Stimulated activated CD8-positive, alpha-beta memory T cell treated with anti-CD3 and anti-CD28 coated beads, Interleukin-7, amount 100 ng/mL, for 1 hour (primary cell): ENCODE measurements at places on chromosomes 3 and 15.

DNA sequence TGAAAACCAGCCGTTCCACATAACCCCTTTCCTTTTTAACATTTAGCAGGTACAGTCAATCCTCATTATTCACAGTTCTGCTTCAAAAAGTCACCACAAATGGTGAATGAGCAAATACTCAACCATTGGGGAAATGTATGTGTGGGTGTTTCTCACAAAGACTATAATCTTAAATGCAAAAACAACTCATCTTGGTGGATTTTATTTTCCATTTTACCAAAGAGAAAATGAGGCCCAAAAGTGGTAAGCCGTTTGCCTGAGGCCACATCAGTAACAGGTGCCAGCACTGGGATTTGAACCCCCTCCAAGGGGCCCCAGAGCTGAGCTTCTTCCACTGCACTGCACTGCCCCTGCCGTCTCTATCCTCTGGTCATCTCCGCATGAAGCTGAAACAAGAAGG is 208.8 kb downstream of the OSBPL10 start:
- no peak for DNase-seq

DNA sequence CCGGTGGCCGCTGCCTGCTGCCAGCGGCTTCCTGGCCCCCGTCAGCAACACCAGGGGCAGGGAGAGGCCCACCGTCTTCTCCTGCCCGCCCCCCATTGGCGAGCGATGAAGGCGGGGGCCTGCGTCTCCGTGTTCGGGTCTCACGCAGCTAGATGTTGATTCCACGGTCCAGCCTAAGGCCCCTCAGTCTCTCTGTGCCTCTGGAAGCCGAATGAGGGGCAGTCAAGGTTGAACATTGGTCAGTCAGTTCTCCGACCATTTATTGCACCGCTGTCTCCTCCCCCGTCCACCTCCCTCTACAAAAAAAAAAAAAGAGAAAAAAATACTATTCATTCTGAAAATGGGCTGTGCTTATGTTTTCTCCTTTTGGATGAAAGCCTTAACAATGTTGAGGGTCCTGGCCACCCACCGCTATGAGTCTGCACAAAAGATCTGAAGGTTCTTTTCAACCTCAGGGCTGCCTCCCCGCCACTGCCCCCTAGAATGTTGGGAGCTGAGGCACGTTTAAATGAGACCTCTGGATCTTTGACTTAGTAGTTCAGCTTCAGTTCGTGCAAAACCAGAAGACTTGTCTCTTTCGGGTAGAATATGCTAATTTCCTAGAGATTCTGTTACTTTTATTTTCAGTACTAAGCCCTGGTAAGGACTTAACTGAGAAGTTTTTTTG is 736 bp downstream of the IREB2 start:
- DNase-seq, result no peak

GRCh38 chr3:42190701-42191442 is 75.1 kb downstream of the CCK start:
- DNase-seq, result peak; percentile 40

GRCh38 chr3:132788301-132788671 is 66.1 kb upstream of the NPHP3 start:
- no peak for DNase-seq

GRCh38 chr15:99010768-99011167 is 3.2 kb upstream of the PGPEP1L start:
- DNase-seq, result no peak

- DNase-seq, result no peak
Observed at GRCh38 chr15:68618394-68618793, 39.6 kb downstream of the CORO2B start.

GRCh38 chr3:168006584-168006983 is 89.1 kb downstream of the GOLIM4 start:
- no peak for DNase-seq

- DNase-seq, result peak; percentile 37
Observed at GRCh38 chr15:69058830-69059556, 44.5 kb downstream of the NOX5 start.

DNA sequence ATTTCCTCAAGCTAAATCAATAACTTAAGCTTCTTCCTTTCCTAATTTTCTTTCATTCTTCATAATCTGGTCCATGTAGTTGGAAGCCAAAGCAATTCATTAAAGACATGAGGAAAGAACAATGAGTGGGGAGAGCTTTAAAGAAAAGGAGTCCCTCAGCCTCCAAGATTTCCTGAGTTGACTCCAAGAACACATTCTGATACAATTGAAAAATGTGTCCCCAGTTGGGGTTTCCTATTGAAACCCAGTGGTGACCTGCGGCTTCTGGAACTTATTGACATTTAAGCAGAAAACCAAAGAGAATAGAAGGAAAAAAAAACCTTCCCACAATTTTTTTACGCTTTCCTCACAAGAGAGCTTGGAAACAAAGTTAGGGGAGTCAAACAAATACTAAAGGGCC is 37.0 kb downstream of the ATP8B4 start:
- no peak for DNase-seq

GRCh38 chr3:27657871-27658270 is 64.3 kb downstream of the EOMES start:
- DNase-seq, result no peak

GRCh38 chr3:107188262-107188661 is 189.0 kb upstream of the CCDC54 start:
- no peak for DNase-seq

DNA sequence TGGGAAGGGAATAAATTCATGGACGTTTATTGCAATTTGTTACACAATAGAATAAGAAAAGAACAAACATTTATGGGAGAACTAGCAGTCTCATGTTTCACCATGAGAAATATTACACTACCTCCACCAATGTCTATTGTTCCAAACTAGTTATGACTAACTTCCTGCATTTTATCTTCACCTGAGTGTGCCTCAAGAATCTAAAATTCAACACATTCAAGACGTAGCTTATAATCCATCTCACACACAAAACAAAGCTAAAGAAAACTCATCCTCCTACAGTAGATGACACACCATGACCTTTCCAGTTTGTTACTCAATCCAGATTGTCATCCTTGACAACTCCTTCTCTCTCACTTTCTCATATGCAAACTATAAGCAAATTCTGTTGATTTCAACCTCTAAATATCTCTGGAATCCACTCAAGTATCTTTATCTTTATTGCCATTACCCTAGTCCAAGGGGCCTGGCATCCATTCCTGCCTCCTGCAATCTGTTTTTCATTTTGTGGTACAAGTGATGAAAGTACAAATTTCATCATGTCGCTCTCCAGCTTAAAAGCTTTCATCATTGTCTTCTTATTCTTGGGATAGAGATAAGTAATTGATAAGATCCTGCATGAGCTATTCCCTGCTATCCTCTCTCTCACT is 229.9 kb downstream of the NR2F2 start:
- DNase-seq, result no peak

DNA sequence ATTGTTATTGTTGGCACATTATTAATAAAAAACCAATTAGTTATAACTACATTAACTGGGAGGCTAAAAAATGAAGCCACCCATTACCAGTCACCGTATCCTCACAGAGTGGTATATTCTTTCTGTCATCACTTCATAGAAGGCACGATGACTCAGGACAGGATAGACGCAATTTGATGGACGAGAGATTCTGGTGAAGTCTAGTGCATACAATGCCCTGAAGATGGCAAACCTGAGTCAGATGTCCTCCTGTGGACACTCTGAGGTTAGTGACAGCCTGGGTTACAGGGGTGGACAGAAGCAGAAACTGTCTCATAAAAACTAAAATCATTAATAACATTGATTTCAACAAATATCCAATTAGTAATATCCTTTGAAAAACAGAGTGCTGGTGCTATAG is 150.3 kb downstream of the SLC9A9 start:
- no peak for DNase-seq

DNA sequence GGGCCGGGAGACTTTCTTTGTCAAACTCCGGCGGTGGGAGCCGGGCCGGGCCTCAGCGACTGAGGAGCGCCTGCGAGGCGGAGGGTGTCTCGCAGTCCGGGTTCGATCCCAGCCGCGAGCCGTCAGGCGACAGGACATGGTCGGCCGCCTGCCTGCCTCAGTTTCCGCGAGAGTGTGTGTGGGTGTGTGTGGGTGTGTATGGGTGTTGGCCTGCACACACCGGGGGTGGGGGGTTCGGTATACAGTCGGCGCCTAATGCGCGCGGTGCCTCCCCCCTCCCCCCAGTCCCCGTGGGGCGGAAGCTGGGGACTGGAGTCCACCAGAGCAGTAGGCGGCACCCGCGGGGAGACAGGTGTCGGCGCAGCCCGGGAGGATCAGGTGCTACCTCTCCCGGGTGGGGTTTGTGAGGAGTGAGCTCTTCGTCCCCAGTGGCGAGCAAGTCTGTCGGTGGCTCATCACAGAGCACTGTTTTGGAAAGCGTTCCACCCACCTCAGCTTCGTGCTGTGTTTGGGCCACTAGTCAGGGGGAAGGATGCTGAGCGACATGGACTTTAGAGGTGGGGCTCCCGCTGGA is 246.3 kb downstream of the GOLGA6L6 start:
- DNase-seq, result no peak

- no peak for DNase-seq
Observed at GRCh38 chr3:169315141-169315540, 348.4 kb downstream of the MECOM start.

- DNase-seq, result no peak
Observed at GRCh38 chr15:90881181-90881977, 2.9 kb upstream of the FES start.

DNA sequence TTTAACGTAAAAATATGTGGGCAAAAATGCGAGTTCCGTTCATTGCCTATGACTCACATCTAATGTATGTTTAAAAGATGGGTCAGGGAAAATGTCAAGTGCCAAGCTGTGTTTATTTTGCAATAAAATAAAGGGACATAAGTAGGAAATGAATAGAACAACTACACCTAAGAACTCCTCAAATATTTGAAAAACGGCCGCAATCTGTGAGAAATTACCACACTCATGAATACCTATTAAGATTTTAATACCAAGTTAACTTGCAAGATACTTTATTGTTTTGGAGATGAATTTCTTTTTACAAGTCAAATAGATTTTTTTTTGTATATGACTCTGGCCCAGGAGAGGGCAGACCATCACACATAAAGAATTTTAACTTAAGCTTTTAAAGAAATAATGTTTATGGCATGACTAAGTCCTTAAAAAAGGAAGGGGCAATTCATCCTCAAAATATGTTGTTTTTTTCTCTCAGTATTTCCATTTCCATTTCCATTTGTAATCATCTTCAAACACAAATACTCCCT is 152.7 kb downstream of the SUCNR1 start:
- no peak for DNase-seq

GRCh38 chr3:16378920-16379319 is 113.9 kb downstream of the OXNAD1 start:
- DNase-seq, result no peak

- no peak for DNase-seq
Observed at GRCh38 chr3:157355276-157355675, 81.4 kb upstream of the PTX3 start.

- no peak for DNase-seq
Observed at GRCh38 chr15:40253167-40253790, 14.4 kb downstream of the PAK6 start.

DNA sequence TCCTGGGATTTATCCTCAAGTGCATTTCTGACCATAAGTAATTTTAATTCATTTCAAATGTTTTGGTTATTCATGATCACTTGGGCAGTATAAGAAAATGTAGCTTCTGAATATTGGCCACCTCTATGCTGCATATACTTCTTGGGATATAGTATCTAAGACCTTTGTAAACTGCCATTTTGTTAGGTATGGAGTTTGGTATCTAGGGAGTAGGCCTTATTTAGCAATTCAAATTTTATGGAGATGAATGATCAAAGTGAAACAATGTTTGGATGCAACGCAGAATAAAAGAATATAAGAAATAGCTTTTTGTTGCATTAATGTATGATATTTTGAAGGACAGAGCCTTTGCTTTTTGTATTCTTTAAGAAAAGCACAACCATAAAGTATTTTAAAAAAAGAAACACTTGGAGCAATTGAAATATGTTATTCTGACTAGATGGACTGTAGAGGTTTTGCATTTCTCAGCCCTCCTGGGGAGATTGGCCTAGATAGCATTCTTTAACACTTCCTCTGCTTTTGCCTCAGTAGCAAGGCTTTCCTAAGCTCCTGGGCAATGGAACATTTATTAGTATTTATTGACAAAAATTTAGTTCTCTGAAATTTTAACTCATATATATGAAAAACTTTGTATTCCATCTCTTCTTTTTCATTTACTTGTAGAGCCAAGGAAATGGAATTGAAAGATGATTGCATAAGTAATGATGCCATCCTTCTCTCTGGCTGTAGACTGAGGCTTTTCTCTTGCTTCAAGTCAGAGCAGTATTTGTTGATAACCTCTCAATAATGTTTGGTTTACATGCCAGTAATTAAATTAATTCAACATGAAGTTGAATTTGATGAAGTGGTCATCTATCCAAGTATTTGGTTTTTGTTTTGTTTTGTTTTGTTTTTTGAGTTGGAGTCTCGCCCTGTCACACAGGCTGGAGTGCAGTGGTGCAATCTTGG is 61.8 kb upstream of the UTS2B start:
- no peak for DNase-seq

GRCh38 chr3:178310949-178311348 is 225.3 kb upstream of the KCNMB2 start:
- DNase-seq, result no peak

- no peak for DNase-seq
Observed at GRCh38 chr15:67444100-67444499, 76.8 kb upstream of the C15orf61 start.

- no peak for DNase-seq
Observed at GRCh38 chr3:30680789-30681648, 74.6 kb downstream of the TGFBR2 start.

DNA sequence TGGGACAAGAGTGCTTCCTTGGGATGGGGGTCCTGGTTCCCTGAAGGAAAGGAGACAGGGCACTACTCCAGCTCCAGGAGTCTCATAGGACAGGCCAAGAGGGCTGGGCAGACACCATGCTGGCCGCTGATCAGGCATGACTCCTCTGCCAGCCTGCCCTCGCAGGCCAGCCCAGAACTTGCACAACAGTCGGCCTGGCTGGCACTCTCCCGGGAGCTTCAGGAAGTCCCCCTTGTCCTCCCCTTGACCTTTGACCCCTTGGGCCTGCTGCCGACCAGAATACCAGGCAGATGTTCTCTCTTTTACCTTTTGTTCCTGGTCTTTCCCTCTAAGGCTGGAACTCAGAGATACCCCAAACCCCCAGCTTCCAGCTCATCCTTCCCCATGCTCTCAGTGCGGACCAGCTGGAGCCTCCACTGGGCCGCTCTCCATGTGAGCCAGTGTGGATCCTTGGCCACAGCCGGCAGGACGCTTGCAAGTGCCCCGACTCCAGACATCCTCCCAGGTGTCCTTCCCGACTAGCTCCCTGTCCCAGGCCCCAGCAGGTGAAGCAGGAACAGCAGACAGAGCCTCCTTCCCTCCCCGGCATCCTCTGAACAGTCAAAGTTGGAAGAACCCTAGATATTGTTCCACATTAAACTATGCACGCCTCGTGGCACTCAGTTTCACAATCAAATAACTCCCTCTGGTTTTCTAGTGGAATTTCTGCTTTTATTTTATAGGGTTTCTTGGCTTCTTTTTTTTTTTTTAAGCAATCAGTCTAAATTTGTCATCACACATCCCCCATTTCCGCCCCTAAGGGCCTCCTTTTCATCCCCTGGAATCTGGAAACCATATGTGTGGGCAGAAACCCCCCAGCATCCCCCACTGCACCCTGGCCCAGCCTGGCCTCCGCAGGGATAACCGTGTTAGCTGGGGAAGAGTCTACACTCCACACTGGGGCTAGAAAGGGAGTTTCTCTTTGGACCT is 15.7 kb downstream of the VPS18 start:
- no peak for DNase-seq
